ENCODE measurements at places on chromosomes 4 and X.

- no peak for DNase-seq
These were observed 29.2 kb upstream of the LARP1B start for GRCh38 chr4:128031756-128032384.

DNA sequence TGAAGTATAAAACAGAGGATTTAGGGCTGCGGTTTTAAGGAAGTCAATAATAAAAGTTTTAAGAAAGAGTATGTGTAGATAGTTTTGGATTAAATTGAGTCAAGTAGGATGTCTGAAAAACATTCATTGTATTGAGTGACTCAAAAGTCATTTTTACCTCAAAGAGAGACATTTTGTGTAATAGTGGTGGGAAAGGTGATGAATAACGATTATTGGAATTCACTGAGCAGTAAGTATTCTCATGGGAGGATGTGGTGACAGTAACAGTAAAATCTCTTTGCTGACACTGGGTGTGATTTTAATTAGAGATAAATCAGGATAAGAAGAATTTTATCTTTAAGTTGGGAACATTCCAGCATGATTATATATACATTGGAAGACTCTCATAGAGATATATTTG lies 233.6 kb downstream of the PDHA2 start:
- no peak for DNase-seq

- no peak for DNase-seq
These were observed 282.1 kb downstream of the SHOX start for GRCh38 chrX:912677-913076.

DNA sequence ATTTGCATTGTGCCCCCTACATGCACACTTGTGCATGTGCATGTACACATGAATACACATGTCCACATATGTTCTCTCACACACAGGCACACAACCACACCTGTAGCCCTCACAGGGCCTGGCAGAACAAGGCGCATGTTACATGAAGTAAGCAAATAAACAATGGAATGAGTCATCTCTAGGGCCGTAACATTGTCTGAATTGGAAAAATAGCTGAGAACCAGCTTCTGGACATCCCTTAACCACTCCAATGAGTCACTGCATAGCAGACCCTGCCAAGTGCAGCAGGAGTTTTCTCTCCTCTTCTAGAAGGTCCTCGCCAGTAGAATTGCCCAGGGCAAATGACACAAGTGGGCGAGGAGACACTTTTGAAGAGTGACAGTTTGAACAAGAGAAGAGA lies 66.1 kb downstream of the MAGEA10 start:
- no peak for DNase-seq

- DNase-seq: no peak
These were observed 6.8 kb downstream of the STAP1 start for GRCh38 chr4:67565284-67565683.

GRCh38 chr4:56445699-56446098 lies 9.6 kb downstream of the PAICS start:
- DNase-seq: no peak

DNA sequence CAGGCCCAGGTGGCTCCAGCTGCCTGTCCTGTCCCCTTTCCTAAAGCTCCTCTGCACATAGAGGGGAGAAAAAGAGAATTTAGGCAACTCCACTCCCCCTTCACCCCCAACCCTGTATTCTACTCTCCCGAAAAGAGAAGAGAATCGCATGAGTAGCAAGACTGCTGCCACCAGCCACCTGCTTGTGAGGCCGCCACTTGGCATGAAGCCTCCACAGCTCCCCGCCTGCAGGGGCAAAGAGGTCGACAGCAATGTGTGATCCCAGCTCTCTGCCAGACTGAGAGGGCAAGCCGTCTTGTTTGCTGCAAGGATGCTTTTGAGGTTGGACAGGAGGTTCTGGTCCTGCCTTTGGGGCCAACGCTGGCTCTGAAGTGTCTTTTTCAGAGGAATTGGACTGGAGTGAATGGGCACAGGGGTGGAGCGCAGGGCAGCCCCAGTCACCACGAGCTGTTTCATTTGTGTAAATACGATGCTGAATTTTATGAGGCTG lies 77.1 kb downstream of the STARD8 start:
- no peak for DNase-seq

- no peak for DNase-seq
These were observed 236.8 kb upstream of the VCX start for GRCh38 chrX:7606039-7606652.

GRCh38 chrX:4588056-4588455 lies 874.6 kb upstream of the PRKX start:
- no peak for DNase-seq

DNA sequence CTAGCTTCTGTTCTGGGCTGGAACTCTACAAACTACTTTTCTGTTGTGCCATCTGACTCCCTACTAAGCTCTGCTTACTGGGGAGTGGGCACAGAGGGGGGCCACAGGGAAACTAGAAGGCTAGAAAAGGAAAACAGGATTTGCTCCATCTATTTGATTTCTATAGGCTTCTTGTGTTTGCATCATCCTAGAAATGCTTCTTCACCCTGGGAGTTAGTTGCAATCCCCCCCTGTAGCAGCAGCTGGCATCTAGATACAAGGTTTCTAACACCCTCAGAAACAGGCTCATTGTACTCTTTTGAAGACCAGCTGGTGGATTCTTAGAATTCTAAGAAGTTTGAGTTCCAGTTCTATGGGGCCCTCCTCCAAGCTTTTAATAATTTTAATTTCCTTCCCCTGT lies 213.4 kb downstream of the TMA16 start:
- DNase-seq: no peak

DNA sequence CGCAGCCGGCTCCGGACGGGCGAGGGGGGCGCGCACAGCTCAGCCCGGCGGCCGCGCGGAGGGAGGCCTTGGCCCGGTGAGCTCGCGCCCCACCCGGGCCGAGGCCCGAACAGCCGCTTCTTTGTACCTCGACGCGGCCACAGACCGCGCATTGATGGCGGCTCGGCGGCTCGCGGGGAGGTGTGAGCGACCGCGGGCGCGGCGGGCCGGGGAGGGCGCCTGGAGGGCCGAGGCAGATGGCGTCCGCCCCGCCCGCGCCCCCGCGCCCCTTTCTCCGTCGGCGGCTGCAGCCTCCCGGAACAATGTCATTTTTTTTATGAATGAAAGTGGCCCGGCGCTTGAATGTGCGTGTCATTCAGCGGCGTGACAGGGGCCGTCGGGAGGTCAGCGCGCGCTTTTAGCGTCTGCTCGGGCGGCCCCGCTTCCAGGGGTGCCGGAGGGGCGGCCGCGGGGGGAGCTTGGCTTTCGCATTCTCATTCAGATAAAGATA lies 1.8 kb downstream of the FGFR3 start:
- no peak for DNase-seq

DNA sequence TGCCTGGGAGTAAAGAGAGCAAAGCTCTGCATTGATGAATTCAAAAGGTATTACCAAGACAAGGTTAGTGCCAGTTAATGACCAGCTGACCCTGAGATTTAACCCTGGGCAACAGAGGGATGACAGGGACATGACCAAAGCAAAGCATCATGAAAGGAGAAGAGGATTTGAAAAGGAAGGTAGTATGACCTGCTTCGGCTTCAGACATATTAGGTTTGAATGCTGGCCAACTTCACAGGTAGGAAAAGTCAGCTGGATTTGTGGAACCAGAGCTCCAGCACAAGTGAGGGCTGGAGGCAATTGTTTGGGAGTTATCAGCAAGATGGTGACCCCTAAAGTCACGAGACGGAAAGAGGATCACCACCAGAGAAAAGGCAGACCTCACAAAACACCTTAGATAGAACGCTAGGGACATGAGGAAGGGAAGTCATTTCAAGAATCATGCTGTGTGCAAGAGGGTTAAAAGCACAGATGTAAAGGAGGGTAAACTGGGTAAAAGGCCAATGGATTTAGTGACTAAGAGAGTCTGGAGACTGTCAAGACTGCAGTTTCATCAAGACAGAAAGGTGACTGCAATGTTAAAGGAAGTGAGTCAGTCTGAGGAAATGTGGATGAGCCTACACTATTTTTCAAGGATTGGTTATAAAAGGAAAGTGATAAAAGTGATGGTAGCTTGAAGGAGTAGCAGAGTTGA lies 45.6 kb downstream of the SH3RF1 start:
- no peak for DNase-seq

GRCh38 chrX:22135994-22136684 lies 104.0 kb downstream of the PHEX start:
- DNase-seq: no peak

DNA sequence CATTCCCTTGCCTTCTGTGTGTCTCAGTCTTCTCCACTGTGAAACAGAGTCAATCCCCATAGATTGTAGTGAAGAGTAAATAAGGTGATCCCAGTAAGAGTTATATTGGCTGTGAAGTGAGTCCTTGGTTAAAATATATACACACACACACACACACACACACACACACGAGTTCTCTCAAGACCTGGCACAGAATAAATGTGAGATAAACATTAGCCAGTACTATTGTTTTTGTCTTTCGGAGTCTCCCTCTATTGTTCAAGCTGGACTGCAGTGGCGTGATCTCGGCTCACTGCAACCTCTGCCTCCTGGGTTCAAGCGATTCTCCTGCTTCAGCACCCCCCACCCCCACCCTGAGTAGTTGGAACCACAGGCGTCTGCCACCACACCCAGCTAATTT lies 44.8 kb upstream of the FAM156A start:
- DNase-seq: no peak

DNA sequence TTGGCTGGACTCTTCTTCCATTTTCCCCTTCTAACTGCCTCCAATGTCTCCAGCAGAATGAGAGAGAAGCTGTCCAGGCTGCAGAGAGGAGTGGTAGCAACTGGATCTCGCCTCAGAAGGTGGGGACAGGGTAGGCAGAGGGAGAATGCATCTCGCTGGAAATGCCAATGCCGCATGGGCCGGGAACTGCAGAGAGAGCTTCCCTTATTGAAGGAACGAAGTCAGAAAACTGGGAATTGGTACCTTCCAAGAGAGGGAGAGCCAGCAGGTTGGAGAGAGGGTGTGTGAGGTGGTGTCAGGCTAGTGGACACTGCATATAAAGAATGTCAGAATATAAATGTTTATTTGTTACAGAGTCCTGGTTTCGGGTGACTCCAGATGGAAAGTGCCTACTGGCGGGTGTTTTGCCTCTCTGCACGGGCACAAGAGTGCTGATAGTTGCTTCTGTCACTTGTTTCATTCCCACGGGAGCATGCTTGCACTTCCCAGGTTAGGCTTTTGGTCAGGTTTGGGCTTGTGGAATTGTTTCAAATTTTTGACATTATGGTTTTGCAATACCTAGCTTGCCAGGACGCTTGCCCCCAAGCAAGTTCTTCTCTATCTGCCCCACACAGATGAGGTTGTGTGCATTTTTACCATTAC lies 156.8 kb upstream of the STS start:
- no peak for DNase-seq

GRCh38 chr4:184850431-184851199 lies 24.8 kb upstream of the ACSL1 start:
- no peak for DNase-seq

DNA sequence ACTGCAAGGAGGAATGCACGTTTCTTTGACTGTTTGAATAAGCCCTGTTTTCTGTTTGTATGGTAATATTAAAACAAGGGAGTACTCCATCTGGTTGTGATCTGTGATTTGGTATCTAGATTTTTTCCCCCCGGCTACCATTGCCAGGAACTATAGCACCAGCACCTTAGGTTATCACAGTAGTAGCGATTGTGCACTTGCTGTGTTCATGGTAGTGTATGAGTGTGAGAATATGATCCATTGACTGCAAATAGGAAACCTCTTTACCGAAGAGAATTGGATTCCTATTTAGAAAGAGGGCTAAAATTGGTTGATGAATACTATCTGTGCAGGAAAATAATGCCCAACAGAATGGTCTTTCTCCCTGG lies 69.9 kb downstream of the LARP7 start:
- DNase-seq: no peak

DNA sequence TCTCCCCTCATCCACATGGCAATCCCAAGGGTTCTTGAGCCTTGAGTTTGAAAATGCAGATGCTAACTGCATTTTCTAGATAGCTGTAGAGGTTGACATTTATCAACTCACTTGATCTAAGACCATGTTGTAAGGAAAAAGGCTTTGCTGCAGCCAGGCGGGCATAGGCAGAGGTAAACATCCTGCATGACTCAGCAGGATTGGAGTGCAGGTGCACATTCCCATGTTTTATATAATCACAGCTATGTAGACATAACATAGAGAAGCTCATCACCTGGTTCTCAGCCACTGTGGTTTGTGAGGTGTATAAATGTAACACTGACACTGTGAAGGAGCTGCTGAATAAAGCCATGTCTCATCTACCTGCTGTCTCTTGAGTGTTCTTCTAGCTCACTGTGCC lies 62.3 kb upstream of the PDE5A start:
- no peak for DNase-seq

- DNase-seq: no peak
These were observed 39.3 kb upstream of the IQSEC2 start for GRCh38 chrX:53320543-53321229.

- DNase-seq: no peak
These were observed 30.1 kb downstream of the PDHA2 start for GRCh38 chr4:95869961-95870500.

GRCh38 chr4:154124539-154125255 lies 335.8 kb upstream of the SFRP2 start:
- DNase-seq: no peak

GRCh38 chr4:64158648-64159326 lies 250.5 kb downstream of the TECRL start:
- peak; percentile 36 for DNase-seq

DNA sequence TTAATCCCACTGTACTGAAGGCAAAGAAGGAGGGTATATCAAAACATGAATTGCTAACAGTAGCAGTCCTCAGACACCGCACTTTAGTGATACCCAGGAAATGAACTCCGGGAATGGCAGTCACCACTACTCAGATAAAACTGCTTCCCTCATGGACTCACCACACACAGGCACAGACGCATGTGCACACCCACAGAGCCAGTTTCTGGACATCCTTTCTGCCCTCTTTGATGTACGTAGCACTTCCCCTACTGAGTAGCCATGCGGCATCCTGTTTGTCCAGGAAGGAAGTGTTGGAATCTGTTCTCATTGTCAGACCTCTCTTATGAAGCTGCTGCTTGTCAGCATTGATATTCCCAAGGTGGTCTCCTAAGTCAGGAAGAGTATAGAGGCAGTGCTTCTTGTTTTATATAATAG lies 95.7 kb downstream of the DCLK2 start:
- no peak for DNase-seq

All from omental fat pad (tissue), 4 donors.